ENCODE measurements at places on chromosomes 13 and 19.

GRCh38 chr13:75769141-75769905 is 133.2 kb downstream of the LMO7 start:
- DNase-seq, result peak; percentile 35

DNA sequence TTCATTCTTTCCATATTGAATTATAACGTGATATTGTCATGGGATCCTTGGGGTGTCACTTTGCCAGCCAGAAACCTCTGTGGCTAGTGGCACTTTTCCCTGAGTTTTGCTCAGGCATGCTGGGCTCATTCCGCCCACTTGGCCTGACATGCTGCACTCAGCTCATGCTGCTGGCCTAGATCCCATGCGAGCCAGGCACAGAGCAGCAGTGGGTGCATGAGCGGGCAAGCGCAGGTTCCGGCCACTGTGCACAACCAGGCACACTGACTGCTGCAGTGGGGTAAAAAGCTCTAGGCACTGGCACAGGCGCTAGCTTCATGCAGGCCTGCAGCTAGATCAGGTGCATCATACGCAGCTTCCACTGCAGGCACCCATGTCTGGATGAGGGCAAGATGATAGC is 221.2 kb downstream of the MAB21L1 start:
- no peak for DNase-seq

GRCh38 chr13:113931841-113932459 is 41.9 kb downstream of the C13orf46 start:
- no peak for DNase-seq

GRCh38 chr19:3481241-3482090 is 1.1 kb upstream of the SMIM24 start:
- DNase-seq, result no peak

GRCh38 chr13:101751488-101751887 is 299.0 kb downstream of the ITGBL1 start:
- peak; percentile 88 for DNase-seq

DNA sequence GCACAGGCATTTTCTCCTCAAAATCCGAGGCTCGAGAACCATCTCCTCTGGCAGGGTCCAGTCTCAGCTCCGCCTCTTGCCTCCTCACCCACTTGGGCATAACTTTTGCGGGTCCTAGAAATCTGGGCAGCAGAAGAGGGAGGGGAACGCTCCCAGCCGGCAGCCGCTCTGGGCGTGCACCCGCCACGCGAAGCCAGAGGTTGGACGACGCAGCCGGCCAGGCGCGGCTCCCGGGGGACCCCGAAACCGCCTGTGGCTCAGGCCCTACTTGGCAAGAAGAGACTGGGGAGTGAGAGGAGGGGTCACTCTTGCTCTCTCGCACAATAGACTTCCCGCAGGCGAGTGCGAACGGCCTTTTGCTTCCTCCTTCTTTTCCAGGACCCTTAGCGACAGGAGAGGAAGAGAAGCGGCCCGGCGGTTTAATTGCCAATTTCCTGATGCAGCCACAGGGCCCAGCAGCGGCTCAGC is 6.0 kb upstream of the SOX1 start:
- DNase-seq, result no peak

DNA sequence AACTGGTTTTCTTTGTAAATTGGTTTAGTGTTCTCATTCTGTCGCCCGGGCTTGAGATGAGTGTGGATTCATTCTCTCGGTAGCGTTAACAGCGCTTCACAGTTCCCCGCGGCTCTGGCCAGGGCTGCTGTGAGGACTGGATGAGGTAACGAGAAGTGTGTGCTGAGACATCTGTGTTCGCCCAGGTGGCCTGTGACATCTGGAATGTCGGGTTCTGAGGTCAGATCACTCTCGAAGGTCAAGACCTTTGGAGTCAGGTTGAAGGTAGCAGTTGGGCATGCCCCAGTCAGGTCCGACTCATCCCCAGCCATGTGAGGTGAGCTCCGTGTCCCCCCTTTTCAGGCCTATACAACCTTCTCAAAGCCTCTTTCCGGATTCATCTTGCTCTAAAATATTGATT is 13.4 kb upstream of the TUBGCP3 start:
- no peak for DNase-seq

GRCh38 chr19:50311723-50312635 is 17.2 kb downstream of the KCNC3 start:
- DNase-seq, result no peak

DNA sequence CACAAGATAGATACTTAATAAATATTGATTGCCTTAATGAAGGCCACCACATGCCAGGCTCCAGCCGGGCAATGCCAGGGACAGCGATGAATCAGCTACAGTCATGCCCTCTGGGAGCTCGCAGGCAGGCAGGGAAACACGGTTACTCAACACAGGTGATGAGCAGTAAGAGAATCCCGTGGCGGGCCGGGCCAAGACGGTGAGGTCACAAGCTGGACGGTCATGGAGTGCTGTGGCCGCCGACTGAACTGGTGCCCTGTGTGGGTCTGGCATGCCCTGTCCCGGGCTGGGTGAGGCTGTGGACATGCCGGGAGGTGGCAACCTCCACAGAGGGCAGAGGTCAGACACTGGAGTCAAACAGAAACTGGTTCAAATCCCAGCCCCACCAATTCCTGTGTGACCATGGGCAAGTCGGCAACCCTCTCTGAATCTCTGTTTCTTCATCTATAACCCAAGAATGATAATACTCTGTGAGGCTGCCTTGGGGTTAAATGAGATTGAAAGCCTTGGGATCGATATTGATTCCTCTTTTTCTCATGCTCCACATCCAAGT is 13.2 kb upstream of the PAK4 start:
- DNase-seq, result peak; percentile 39

- DNase-seq, result no peak
Observed at GRCh38 chr13:110135977-110136597, 170.9 kb downstream of the COL4A1 start.

DNA sequence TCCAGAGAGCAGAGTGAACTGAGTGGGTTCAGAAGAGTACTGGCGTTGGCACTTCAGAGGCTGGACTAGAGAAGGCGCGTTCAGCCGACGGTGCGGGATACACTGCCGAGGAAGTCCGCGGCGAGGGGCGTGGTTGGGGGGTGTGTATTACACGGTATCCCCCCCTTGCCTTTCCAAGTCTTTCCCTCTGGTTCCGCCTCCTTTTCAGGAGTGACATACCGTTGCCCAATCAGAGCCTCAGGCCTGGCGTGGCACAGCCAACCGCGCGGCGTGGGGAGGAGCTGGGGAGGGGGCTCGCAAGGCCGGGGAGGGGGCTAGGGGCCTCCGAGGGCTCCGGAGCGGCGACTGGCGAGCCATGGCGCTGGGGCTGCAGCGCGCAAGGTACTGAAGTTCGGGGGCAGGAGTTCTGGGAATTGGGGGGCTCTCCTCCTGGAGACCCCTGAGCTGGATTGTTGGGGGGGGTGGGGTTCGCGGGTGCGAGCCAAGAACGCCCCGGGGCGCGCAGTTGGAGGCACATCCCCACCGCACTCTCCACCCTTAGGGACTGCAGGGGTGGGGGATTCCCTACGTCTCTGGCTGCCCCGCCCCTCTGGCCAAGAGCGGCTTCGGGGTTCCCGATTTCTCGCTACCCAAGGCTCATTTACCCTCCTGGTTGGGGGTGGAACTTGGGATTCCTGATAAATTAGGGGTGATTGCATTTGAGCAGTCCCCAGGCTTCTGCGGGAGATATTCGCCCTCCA is at the start of gene HIF3A:
Gene HIF3A, plus strand, starts transcription at position 321 of the 740 bp plus-strand sequence. Its CDS starts 35 bp downstream, at position 356.
- DNase-seq, result no peak

DNA sequence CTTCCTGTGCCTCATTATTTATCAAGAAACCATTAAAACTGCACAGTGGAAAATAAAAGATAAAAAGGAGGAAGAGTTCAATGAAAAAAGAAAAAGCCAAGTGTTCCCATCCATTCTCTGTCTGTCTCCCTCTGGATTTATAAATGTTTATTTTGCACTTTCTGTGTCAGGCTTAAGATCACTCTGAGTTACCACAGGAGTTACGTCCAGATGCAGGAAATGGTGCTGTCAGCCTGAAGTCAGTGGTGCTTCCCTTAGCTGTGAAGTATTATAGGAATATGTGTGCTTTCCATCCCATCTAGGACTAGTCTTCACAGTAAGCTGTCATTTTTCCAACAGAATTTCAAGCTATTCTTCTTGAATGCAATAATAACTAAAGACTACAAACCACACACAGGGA is 420.2 kb downstream of the KCTD12 start:
- DNase-seq, result no peak

DNA sequence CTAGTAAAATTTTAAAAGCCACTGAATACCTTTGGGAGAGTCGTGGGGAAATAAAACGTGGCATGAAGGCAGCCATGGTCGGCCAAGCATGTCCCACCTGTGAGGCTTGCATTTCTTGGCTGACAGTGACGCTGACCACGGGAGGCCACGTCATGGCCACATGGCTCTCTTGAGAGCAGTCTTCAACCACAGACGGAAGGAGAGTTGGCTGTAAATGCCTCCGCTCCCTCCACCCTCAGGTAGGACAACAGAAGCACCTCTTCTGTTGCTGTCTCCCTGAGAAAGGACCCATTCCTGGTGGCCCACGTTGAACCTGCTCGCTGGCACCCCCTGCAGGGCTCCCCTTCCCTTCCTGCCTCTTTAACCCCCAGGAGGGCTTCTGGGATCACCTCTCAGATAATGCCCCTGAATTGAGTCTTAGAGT is 10.6 kb upstream of the LRRC25 start:
- DNase-seq, result no peak

GRCh38 chr13:109809216-109809932 is 23.0 kb upstream of the IRS2 start:
- DNase-seq, result no peak

- DNase-seq, result no peak
Observed at GRCh38 chr13:68713394-68713793, 1394.2 kb upstream of the ATXN8OS start.

DNA sequence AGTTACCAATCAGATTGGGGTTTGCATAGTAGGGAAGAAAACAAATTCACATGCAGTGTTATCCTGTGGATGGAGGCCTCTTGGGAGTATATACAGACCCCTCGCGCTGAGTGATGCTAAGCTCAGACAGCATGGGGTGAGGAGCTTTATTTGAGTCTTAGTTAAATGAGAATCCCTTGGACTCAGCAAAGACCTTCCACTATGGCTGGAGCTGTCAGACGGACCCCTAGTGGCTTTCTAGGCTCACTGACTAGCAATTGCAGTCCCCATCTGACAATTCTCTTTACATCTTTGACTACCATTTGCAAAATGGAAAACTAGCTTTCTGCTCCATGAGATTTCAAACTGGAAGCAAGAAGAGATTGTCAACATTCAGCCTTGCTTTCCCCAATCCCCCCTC is 90.4 kb downstream of the STOML3 start:
- no peak for DNase-seq

GRCh38 chr13:45280751-45281634 is 60.0 kb downstream of the TPT1 start:
- DNase-seq, result peak; percentile 69

GRCh38 chr13:27619728-27620376 is 477 bp downstream of the LNX2 start:
- peak; percentile 33 for DNase-seq

- no peak for DNase-seq
Observed at GRCh38 chr19:56972291-56972841, 131.8 kb upstream of the PEG3 start.

DNA sequence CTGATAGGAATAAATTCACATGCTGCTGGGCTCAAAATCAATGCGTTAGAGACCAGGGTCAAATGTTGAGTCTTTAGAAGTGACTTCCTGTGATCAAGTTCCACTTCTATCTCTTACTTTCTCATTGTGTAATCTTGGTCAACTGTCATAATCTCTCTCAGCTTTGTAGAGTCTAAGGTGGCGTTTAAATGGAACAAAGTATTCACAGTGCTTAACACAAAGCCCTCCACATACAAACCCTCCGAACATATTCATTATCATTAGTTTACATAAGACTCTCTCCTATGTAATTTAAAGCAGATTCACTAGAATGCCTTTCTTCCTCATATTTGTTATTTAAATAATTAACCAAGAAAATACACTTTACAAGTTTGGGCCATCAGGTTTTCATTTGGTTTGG is 1044.1 kb downstream of the EFNB2 start:
- no peak for DNase-seq

GRCh38 chr19:43673637-43674036 is 3.7 kb upstream of the PLAUR start:
- no peak for DNase-seq

GRCh38 chr19:4172861-4173473 is 9.4 kb downstream of the SIRT6 start:
- DNase-seq, result peak; percentile 41

DNA sequence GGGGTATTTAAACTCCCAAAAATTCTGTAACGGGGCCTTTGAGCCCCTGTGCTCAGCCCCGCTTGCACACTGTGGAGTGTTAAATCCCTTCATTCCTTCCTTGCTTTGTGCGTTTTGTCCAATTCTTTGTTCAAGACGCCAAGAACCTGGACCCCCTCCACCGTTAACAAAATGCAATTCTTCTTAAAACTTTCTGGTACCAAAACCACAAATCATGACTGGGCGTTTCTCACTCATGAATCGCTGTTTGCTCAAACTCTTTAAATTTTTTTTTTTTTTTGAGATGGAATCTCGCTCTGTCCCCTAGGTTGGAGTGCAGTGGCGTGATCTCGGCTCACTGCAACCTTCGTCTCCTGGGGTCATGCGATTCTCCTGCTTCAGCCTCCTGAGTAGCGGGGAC is 881 bp downstream of the ZNF20 start:
- DNase-seq, result no peak

- DNase-seq, result no peak
Observed at GRCh38 chr13:111401755-111402154, 81.3 kb downstream of the TEX29 start.

DNA sequence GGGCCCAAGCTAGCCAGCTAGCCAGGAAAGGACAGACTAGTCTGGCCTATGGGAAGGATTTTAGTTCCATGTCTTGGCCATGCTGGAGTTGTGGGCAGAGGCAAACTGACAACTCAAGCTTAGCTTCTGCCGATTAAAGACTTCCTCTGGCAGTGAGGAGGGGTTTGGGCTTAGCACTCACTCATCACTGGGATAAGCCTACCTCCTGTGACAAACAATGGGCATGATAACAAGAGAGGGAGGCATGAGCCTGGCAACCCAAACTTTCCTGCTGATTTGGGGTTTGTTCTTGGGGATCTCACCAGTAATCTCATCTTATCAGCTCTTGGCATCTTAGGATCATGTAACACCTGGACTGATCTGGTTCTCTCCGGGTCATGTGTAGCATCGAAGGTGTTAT is 83.6 kb downstream of the KL start:
- DNase-seq, result no peak

- no peak for DNase-seq
Observed at GRCh38 chr13:44298314-44298713, 75.3 kb upstream of the SERP2 start.

- no peak for DNase-seq
Observed at GRCh38 chr13:114194853-114195252, 15.8 kb downstream of the CFAP97D2 start.

GRCh38 chr19:45827459-45828093 is 12.5 kb upstream of the RSPH6A start:
- no peak for DNase-seq

GRCh38 chr13:39108783-39109182 is 70.5 kb downstream of the NHLRC3 start:
- no peak for DNase-seq

- DNase-seq, result no peak
Observed at GRCh38 chr19:13917888-13918406, 11.9 kb downstream of the CC2D1A start.

All from RPMI7951 (cell line).